ENCODE measurements at places on chromosomes 3 and 15.

- DNase-seq, result no peak
These were observed 9.7 kb upstream of the SLC28A2 start for GRCh38 chr15:45242289-45242688.

DNA sequence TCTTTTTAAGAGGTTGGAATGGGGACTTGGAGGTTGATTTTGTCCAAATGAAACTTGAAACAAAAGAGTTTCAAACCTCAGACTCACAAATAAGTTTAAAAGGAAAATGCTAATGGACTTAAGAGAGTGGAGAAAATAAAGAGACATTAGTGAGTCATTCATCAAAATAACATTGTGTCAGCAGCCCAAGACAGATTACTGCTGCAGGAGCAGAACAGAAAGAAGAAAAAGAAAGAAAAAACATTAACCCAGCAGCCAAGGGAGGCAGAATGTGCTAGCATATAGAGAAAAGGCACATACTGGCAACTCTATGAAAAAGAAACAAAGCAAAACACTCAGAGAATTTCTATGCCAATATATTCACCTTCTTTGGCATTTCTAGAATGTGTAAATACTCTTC is 42.6 kb downstream of the ADAMTS9 start:
- no peak for DNase-seq

- DNase-seq, result no peak
These were observed 5.1 kb upstream of the KLHL40 start for GRCh38 chr3:42680271-42680670.

- peak; percentile 27 for DNase-seq
These were observed 22.1 kb upstream of the CRBN start for GRCh38 chr3:3201611-3202010.

- DNase-seq, result no peak
These were observed 5.9 kb downstream of the KBTBD13 start for GRCh38 chr15:65082303-65082953.

DNA sequence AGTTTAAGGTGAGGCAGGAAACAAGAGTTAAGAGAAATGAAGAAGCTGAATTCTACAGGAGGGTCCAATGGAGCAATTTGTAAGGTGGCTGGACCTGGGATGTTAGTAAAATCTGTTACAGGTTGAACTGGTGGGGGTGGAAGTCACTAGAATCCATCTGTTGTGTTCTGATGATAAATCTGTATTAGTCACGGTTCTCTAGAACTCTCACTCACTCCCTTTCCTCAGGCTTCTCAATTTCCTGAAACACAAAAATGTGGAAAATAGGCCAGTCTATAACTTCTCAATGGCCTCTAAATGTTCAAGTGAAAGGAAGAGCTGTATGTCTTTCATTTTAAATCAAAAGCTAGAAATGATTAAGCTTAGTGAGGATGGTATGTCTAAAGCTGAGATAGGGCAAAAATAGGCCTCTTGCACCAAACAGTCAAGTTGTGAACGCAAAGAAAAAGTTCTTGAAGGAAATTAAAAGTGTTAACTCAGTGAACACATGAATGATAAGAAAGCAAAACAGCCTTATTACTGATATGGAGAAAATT is 180.2 kb upstream of the CBLB start:
- no peak for DNase-seq

DNA sequence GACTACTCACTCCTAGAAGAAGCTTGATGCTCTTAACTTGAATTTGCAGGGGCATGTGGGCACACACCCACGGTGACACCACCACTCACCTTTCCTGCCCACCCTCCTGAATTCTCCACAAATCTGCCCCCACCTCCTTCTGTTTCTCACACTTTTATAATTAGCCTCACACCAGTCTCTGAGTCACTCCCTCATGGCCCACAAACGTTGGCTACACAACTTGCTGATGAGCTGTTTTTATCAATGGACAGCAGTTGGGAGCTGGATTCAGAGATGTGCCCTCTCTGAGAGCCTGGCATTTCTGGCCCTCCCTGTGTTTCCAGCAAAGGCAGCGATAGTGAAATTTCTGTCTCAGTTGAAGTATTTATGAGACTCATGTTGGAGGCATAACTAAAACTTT is 1.3 kb downstream of the COLQ start:
- no peak for DNase-seq

GRCh38 chr3:12869035-12869621 is 27.8 kb upstream of the RPL32 start:
- peak; percentile 85 for DNase-seq

- no peak for DNase-seq
These were observed 439.4 kb upstream of the RBMS3 start for GRCh38 chr3:28841441-28841840.

DNA sequence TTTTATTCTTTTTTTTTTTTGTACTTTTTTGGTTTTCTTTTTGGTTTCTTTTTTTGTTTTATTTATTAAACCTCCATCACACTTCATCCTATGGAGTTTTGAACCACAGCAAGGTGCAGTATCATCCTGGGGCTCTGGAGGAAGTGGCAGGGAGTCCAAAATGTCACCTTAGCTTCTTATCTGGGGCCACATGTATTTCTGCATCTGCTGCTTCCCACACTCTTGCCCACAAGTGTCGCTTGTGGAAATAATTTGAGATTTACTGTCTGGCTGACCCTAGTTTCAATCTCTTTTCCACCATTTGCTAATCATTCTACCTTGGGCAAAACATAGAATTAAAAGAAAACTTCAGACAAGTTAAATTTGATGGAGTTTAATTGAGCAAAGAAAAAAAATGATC is 6.4 kb downstream of the OPA1 start:
- DNase-seq, result no peak

DNA sequence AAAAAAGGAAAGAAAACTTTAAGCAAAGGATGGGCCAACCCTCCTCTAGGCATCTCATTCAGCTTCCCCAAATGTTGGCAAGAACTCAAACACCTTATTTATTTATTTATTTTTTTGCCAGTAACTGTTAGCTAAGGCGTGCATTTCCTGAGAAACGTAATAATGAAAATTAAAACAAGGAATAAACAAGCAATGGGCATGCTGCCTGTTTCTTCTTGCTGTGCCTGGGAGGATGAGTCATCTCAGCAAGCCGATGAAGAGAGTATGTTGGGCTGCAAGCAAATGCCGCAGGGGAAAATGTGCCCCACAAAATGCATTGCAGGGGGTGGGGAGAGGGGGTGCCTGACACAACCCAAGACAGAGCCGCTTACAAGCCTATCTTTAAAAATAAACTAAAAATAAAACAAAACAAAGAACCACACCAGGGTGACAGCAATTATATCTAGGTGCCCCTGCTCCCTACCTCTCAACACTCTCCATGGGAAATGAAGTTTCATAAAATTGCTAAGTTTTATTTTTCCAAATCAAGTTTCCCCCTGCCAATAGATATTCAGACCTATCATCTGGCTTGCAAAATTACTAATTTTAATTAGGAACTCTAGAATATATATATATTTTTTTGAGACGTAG is 40.3 kb downstream of the EIF4E3 start:
- no peak for DNase-seq

DNA sequence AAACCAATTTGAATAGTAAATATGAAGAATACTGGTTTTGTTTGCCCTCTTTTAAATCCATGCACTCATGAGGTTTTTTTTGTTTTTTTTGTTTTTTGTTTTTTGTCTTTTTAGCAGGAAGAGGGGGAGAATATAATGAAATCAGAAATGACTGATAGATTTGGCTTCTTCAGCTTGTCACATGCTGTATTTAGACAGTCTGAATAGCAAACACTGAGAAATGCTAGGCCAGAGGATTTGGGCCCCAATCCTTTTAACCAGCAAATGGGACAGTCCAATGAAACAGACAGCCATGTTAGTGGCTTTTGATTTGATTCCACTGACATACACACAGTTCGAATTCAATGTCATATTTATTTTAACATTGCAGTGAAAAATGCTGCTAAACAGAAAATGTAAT is 14.2 kb upstream of the CEP152 start:
- no peak for DNase-seq

- DNase-seq, result no peak
These were observed 530.8 kb downstream of the SHQ1 start for GRCh38 chr3:72317491-72317890.

DNA sequence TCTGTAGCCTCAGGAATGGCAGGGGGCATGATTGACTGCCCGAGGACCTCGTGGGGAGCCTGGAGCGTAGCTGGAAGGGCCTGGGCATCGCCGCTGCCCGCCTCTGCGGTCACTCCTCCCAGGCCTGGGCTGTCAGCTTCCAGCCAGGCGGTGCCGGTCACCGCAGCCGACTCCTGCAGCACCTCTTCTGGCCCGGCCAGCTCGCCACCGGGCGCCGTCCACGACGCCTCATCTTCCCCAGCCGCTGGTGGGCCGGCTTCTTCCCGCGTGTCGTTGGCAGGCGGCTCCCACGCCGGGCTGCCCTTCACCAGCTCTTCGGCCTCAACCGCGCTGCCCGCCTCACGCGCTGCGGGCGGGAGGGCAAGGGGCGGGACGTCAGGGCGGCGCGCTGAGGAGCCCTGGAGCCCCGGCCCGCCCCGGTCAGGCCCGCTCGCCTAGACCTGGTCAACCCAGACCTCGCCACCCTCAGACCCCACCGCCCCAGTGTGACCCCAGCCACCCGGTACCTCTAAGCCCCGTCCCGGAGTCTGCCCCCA is 1.0 kb downstream of the CSPG5 start:
- DNase-seq, result no peak

- no peak for DNase-seq
These were observed 252.8 kb downstream of the IGSF11 start for GRCh38 chr3:118781839-118782238.

- DNase-seq, result peak; percentile 27
These were observed 757.0 kb upstream of the NECTIN3 start for GRCh38 chr3:110314512-110315114.

DNA sequence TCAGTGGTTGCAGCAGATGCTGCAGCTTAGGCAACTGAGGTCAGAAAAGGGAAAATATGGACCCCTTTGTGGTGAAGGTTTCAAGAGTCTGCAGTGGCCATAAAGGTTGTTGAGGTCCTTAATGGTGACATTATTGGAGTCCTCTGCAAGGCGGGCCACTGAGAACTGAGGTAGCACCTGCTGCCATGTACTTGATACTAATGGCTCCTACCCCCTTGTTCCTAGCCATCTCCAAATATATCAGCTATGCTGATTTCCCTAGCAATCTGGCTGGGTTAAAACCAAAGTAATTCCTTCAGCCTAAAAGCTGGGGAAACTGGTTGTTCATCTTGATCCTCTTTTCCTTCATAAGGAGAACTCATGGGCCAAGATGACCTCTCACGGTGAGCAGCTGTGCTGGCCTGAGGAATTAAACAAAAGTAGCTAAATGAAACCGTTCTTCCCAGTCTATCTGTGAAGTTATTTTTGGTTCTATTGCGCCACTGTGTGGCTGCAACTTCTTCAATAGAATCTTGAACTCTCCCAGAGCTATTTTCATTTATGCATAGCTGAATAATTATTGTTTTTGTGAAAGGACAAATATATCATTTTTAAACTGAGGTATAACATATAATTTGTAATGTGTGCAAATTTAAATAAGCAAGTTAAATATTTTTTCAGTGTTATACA is 76.1 kb upstream of the PLSCR4 start:
- peak; percentile 11 for DNase-seq

DNA sequence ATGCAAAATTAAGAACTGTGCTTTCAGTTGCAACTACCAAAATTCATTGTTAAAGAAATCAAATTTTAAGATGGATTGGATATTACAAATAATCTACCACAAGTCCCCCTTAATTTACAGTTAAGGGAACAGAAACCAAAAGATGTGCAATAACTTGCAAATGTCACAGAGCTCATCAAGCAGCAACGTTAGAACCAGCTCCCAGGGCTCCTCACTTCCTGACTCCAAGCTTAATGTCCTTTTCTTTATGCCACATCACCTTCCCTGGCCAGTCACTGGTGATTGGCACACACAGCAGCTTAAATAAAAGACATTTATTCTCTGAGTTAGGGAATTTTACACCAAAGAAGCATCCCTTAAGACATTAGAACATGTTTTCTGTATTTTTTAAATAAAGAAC is 159.7 kb downstream of the RSL24D1 start:
- no peak for DNase-seq

DNA sequence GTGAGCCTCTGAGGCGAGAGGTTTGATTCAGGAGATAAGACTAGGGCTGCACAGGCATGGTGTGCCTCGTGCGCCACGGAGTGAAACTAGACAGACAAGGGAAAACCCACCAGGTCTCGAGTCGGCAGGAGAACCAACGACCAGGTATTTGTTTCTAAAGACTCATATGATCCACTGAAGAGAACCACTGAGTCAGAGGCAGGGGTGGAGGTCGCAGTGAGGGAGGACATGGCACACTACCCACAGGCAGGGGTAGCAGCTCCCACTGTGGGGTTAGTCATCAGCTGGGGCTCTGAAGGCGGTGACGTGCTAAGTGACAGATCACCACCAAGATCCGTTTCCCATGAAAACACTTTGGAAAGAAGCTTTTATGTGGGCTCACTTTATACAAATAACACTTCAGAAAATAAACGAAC is 45.7 kb downstream of the CHSY1 start:
- no peak for DNase-seq

DNA sequence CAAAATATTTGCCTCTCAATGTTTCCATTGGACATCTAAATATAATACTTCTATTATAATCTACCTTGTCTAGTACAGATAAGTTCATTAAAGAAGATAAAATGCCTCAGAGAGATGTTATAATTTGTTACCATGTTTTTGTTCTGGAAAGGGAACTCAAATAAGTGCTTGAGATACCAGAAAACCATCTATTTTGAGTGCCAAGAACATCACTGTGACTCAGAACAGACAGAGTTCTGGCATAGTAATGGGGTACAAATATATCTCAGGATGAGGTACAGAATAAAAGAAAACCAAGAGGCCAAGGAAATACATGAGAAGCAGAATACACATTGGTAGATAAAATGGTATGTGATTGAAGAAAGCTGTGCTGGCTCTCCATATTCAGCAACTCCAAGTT is 58.9 kb downstream of the IMPG2 start:
- DNase-seq, result no peak

GRCh38 chr15:92170897-92171296 is 222.8 kb upstream of the ST8SIA2 start:
- no peak for DNase-seq

DNA sequence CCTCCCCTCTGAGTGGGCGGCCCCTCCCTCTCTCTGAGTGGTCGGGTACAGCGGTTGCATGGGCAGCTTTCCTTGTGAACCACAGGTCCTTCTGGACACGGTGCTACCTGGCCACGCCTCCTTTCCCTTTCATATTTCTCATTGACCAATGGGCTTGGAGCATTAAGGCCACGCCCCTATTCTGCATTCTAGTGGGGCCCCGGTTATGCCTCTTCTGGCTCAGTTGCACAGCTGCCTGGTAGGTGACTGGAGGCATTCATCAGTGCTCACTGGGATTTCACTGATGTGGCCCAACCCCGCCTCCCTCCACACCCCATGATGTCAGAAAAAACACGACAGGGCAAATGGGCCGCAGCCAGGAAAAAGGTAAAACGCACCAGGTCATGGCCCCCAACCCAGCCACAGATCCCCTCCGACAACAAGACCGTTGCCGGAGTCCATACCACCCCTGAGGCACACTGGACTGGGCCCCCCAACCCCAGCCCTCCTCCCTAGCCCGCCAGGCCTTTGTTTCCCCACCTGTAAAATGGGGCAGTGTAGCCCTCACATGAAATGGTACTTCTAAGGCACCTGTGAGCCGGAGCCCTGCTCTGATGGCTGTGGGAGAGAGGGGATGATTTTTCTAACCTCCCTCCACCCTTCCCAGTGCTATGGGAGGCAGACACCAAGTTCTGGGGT is 26.3 kb downstream of the NGRN start:
- DNase-seq, result peak; percentile 41
